NCI-H345 (cell line): ENCODE measurements at places on chromosomes 4 and X.

- no peak for DNase-seq
Measured at GRCh38 chr4:152399246-152399645, 136.6 kb downstream of the FBXW7 start.

GRCh38 chrX:55109306-55109705 lies 20.5 kb downstream of the PAGE2 start:
- DNase-seq = no peak

- DNase-seq = no peak
Measured at GRCh38 chrX:45200741-45201234, at the start of gene DIPK2B. TSS of gene DIPK2B (minus strand) at chrX:45200876. CDS start at chrX:45200826, 50 bp downstream.

GRCh38 chr4:165294907-165295306 lies 32.6 kb upstream of the MSMO1 start:
- DNase-seq = no peak

DNA sequence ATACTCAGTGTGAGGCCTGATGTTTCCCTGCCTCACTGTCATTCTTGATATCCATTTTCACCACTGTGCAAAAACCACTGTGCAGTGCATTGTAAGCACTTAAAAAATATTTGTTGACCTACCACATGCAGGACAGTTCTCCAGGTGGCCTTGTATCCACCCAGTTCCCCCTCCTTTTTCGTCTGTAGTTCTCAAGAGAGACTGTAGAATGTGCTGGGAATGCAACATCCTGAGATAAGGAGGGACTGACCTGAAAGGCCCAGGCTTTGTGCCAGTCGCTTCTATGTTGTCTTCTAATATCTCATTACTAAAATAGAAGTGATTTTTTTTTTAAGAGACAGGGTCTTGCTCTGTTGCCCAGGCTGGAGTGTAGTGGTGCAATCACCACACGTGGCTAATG lies 21.7 kb upstream of the PAQR3 start:
- DNase-seq = no peak

- DNase-seq = no peak
Measured at GRCh38 chrX:105880491-105880890, 58.2 kb downstream of the NRK start.

- DNase-seq = no peak
Measured at GRCh38 chr4:142347241-142347640, 498.9 kb downstream of the INPP4B start.

DNA sequence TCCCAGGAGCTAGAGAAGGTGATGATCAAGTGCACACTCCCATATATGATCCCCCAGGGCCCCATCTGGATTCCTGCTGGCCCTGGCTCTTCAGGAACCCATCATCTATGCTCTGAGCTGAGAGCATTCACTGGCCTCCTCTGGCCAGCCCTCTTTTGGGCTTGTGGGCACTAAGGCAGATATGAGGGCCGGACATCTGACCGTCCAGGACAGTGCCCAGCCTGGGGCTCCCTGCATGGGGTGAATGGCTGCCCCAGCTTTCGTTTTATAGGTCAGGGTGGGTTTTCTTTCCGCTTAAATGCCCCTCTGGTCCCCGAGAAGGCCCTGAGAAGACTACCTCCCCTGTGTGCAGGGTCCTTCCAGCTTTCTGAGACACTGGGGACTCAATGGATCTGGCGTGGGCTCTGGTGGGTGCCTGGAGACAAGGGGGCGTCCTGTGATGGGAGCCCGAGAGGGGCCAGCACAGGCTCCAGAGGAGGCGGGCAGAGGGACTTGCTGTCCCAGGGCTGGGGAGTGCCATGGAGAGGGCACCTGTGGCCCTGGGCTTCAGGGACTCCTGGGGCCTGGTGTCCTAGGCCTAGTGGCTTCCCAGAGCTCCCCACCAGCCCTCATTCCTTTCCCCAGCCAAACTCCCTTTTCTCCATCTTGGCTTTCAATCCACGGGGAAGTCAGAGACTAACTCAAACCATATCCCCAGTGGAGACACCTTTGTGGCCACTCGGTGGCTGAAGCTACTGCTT lies 39.5 kb upstream of the GRPEL1 start:
- DNase-seq = no peak

- DNase-seq = no peak
Measured at GRCh38 chrX:51395810-51396728, 63.4 kb downstream of the NUDT10 start.
